ENCODE measurements at places on chromosomes 16 and 17.

GRCh38 chr17:74231928-74232907 is 18.8 kb downstream of the TTYH2 start:
- ATAC-seq, result no peak

- no peak for ATAC-seq
These were observed 7.6 kb upstream of the PGAP6 start for GRCh38 chr16:389352-389751.

GRCh38 chr16:75801307-75801706 is 75.0 kb upstream of the CPHXL start:
- no peak for ATAC-seq

- ATAC-seq, result no peak
These were observed 500.8 kb downstream of the KCNJ18 start for GRCh38 chr17:22193113-22193512.

DNA sequence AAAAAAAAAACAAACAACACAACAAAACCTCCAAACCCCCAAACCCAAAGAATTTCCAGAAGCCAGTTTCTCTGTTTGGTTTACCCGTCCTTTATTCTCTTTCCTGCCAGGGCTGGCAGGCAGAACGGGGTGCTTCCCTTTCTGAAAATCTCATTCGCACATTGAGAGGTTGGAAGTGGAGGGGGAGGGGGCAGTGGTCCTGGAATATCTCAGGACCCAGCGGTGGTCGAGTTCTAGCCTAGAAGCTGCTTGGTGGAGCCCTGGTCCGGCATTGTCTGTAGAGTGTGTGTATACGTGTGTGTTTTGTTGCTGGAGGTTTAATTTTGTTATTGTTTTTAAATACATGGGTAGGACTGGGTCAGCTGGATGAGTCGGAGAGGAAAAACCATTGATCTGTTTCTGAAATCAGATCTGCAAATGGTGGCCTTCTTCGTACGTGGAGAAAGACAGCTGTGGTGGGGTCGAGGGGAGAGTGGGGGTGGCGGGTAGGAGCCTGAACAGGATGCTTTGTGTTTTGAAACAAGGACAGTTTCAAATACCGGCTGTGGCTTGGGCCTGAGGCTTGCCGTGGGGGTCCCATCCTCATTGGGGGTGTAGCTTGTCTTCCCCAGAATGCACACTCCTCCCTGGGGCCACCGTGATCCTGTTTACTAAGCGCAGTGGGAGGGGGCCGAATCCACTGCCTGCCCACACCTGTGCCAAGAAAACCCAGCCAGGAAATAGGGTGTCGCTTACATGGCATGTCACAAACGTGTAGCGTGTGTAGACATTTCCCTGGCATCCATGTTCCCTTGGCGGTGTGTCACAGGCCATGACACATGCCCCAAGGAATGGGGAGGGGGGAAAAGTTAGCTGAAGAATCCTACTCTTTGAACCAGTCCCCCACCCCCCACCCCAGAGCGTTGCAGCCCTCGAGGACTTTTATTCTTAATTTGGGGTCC is 1.6 kb downstream of the CMIP start:
- ATAC-seq, result no peak

DNA sequence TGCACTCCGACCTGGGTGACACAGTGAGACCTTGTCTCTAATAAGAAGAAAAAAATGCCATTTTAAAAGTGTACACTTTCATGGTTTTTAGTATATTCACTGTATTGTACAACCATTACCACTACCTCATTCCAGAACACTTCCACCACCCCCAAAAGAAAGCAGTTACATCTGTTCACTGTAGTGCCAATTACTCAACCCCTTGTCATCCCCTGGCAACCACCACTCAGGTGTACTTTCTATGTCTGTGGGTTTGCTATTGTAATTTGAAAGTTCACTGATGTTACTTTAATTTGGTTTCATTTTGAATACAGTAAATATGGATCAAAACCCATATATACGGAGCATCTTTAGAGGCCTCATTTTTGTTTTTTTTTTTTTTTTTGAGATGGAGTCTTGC is 6.1 kb downstream of the ZG16 start:
- ATAC-seq, result no peak

DNA sequence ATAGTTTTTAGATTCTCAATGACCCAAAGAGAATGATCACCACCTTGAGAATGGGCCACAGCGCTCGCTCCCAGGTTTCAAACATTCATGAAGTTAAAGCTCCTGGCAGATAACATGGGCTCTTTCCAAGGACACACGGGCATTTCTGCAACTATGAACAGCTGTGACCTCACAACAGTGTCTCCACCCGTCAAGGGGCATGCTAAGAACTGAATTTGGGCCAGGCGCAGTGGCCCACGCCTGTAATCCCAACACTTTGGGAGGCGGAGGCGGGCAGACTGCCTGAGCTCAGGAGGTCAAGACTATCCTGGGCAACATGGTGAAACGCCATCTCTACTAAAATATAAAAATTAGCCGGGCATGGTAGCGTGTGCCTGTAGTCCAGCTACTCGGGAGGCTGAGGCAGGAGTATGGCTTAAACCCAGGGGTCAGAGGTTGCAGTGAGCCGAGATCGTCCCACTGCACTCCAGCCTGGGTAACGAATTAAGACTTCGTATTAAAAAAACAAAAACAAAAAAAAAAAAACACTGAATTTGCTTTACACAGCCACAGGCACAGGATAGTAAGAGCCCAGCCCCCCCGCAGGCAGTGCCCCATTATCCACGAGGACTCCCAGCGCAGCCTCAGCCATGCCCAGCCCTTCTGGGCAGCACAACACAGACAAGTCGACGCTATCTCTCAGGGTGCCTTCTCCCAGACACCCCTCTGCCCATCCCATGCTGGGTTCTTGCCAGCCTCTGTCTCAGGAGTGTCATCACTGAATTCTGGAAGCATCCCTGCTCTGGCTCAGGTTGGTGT is 7.2 kb downstream of the USP7 start:
- ATAC-seq, result no peak

DNA sequence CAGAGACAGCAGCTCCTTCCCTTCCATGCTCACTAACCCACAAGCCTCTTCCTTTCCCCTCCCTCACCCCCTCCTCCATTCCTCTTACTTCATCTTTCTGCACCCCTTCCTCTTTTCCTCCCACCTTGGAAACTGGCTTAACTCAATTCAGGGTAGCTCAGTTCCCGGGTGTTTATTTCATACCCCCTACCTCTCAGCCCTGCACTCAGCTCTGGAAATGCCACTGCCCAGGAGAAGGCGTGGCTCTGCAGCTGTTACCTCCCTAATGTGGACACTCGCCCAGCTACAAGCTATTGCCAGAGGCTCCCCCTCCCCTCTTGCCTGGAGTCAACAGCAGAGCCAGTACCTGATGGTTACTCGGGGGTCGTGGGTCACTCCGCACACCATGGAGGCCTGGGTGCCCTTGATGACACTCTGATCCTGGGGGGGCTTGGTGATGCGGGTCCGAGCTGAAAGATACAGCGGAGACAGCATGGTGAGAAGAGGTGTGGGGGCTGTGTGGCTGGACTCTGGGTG is 118.4 kb upstream of the CDC42EP4 start:
- ATAC-seq, result peak; percentile 13

- no peak for ATAC-seq
These were observed 1.3 kb downstream of the NQO1 start for GRCh38 chr16:69724981-69725479.

DNA sequence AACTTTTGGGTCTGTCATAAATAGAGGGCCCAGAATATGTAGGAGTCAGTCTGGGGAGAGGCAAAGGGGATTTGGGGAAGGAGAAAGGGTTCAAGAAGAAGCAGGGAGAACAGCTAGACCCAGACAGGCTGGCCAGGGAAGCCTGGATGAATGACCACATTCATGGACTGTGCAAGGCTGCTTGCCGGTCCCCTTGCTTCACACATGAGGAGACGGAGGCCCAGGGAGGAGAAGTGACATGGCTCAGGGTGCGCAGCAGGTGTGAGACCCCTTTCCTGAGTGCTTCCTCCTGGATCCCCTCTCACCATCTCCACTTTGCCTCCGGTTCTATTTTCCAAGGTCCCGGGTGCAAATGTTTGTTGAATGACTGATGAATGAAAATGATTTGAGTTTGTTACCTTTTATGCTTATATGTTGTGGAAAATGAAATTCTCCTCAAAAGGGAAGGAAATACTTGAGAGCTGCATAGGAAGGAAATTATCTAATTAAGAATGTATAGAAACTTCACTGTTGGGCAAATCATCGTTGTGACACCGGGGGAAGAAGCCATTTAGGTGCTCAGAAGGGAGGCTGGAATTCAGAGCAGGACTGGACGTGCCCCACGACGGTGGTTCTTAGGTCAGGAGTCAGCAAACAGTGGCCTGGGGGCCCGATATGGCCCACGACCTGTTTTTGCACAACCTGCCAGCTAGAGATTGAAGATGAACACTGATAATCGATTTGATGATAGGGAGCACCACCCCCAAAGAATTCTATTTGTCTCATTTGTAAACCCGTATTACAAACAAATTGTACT is 559 bp downstream of the ITGAM start:
- ATAC-seq, result no peak

- ATAC-seq, result no peak
These were observed 45.4 kb downstream of the BAHCC1 start for GRCh38 chr17:81440511-81441244.

DNA sequence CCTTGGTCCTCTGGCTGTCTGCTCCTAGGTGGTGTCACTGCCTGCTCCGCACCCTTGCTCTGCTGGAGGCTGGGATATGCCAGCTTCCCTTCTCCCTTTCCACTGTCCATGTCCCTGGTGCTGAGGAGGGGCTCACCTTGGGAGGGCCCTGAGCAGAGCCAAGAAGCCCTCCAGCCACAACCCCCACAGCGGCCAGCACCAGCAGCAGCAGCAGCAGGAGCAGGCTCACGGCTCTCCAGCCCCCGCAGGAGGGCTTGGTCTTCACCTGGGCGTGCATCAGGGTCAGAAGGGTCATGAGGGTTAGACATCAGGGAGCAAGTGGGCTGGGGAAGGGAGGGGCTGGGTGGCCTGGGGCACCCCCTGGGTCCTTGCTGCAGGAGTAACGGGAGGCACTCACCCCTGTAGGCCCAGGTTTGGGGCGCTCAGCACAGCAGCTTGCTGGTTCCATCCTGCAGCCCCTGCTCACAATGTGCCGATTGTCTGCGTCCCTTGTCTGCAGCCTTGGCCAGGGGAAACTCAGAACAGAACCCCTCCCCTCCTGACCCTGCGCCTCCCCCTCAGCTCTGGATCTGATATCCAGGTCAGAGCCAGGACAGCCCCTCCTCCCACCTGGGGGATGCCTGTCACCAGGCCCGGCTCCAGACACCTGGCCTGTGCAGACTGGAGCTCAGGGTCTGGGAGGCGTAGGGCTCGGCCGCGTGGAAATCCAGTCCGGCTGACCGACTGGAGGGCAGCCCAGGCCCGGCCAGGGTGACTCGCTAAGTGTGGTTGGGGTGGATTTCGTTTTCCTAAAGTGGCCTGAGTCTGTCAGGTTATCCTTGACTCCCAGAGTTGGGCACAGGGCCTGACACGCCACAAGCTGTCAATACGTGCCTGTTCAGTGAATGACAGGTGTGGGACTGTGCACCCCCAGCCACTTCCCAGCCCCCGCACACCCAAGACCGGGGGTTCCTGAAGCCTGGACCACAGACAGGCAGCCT is at the start of gene BRICD5:
Gene BRICD5, minus strand, starts transcription at position 478 of the 980 bp plus-strand sequence. Its CDS starts 30 bp downstream, at position 448.
- no peak for ATAC-seq

- ATAC-seq, result no peak
These were observed 124.0 kb downstream of the HIC1 start for GRCh38 chr17:2178798-2179501.

DNA sequence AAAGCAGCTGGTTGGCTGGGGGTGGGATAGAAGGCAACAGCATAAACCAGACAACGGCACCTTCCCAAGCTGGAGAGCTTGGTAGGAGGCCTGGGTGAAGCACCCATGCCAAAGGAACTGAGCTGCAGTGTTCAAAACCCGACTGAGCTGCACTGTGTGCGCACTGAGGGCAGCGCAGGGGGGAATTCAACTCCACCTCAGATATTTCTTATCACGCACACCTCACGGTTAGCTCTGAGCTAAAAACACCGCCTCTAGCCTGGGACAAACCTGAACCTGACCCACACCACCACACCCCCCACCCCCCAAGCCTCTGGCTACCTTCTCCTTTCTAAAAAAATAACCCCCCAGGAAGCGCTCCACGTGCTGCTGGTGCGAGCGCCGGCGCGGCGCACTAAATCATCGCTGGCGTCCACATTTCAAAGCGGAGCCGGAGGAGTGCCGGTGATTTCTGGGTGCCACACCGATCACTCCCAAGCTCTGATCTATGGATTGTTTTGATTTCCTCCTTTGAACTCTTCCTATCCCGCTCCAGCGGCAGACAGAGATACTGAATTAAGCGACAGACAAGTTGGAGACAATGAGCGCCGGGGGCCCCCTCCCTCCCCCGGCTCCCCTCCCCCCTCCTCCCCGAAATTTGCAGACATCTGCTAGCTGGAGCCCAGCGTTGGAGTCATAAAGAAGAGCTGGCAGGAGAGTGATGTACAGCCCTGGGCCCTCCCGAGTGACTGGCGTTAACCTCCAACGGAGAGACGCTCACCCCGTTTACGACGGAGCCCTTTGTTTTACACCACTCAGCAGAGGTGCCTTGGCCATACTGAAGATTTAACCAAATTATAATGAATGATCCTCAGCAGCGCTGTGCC is 85.0 kb downstream of the NOG start:
- ATAC-seq, result peak; percentile 77

DNA sequence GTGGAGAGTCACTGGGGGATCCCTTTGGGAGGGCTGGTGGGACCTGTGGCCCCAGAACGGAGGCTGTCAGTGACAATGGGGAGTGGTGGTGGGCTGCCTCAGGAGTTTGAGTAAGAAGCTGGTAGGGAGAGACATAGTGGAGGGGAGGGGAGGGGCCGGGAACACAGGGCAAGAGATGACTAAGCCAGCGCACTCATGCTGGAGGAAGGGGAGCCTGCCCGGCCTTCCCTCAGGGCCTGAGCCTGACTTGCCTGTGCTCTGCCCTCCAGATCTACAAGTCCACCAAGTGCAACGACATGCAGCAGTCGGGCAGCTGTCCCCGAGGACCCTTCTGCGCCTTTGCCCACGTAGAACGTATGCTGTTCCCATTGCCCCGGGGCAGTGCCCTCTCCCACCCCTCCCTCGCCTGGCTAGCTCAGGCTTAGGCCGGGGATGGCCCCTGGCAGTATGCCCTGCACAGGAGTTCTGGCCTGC is 29.3 kb downstream of the UNC13D start:
- ATAC-seq, result peak; percentile 74

GRCh38 chr17:80894726-80895125 is 96.9 kb upstream of the CHMP6 start:
- ATAC-seq, result no peak

DNA sequence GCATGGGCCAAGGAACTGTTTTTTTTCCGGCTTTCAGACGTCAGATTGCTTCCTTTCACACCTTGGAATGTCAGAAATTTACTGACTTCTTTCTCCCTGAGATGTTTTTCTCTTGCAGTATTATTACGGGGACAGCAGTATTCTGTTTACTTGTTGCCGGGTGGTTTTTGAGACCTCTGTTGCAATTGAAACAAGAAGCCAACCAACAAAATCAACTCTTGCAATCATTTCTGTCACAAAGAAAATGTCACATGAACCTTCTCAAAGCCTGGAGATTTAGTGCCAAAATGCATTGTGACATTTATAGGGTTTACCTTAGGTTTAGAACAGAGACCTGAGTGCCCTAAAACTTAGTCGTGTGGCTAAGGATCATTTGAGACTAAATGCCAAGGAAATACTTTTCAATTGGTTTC is 174.3 kb downstream of the MAP2K6 start:
- no peak for ATAC-seq

- no peak for ATAC-seq
These were observed 6.0 kb upstream of the ARL2BP start for GRCh38 chr16:57239107-57239506.
